Activated CD8-positive, alpha-beta T cell treated with anti-CD3 and anti-CD28 coated beads for 36 hours (primary cell): ENCODE measurements at places on chromosomes 3 and 15. TPM values are rescaled to one million over a fixed set of nuclear protein-coding genes. Genes with fewer than 3 reads are reported as not detected.

Gene LINGO1
- total RNA-seq, result not detected

Gene PRR20G
- total RNA-seq, result not detected

Gene SST
- total RNA-seq, result not detected

Gene CHAC1
- total RNA-seq, result 22.6 TPM

DNA sequence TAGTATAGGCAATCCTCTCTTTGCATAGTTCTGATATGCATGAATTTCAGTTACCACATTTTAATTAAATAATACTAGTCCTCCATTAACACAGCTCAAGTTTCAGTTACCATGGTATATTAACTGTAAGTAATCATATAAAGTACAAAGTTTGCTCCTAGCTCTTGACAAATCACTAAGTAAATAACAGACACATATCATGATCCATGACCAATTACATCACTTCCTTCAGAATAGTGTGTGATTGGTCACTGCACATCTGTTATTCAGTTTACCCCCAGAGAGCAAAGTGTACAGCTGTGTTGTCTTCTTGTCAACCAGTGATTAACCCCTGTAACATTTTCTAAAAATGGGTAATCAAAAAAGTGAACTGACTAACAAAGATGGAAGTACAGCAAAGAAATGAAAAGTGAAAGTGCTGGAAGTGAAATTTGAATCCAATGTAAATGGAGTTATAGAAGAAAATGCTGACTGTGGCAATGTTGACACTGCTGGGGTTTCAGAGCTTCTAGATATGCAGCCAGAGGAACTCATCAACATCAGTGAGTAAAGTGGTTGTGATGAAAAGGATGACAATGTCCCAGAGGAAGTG, 30.2 kb upstream of the LEKR1 start:
- DNase-seq, result no peak

GRCh38 chr15:56715220-56715619, 18.1 kb downstream of the ZNF280D start:
- no peak for DNase-seq

- no peak for DNase-seq
Observed at GRCh38 chr3:171615686-171616085, 155.5 kb upstream of the TNIK start.

DNA sequence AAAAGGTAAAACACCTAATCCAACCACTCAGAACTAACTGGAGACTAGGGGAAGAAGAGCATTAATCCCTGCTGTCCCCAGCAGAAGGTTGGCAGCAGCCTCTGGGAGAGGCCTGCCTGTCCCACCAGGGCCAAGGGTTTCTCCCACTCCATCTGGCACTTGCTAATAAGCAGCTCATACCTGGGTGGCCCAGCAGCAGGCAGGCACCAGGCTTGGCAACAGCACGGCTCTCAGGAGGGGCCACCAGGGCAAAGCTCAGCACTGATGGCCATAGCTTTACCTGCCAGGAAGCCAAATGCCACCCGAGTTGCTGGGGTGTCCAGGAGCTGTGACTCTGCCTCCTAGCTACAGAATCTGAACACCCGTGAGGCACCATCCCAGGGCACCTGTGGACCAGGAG, 58.3 kb downstream of the BOC start:
- DNase-seq, result no peak

GRCh38 chr15:76575679-76576078, 239.1 kb downstream of the ISL2 start:
- no peak for DNase-seq

DNA sequence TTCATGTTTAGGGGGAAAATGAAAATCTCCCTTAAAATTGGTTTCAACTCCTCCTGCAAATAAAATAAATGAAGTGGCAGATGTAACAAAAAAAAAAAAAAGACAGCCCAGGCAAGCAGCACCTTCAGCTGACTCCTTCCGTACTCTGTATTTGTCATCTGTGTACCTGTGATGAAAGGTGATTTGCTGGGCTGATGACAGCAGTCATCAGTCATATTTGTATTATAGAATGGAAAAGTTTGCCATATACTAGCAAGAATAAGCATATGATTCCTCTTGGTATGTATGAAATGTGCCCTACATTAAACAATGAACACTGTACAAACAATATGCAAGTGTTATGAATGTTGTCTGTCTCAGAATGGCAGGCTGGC, 44.1 kb upstream of the WWTR1 start:
- DNase-seq, result no peak

DNA sequence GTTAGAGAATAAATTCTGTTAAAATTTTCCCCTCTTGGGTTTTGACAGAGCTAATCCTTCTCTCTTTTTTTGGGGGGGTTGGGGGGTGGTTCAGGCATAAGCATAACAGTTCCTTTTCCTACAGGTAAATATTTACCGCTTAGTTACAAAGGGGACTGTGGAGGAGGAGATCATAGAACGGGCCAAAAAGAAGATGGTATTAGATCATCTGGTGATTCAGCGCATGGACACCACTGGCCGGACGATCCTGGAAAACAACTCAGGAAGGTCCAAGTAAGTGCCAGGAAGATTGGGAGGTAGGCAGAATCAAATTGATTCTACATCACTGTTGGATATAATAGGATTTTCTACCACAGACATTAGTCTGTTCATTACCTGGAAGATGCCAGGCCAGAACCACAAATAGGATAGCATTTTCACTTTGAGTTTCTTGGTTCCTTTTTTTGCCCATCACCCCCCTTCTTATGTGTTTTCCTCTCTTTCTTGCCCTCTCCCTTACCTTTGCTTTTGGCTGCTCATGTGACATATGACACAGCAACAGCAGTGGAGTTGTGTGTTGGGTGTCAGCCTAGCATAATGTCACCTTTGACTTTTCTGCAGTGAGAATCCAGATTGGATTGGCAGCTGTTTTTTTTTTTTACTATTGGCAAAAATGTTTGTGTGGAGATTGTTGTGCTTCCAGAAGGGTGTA, 79.0 kb downstream of the CHD2 start:
- no peak for DNase-seq
